NCI-H1105 treated with DMSO at 0.1 percent for 48 hours (cell line): ENCODE measurements at places on chromosomes 3 and 15.

GRCh38 chr15:59741274-59741906 lies 52.3 kb upstream of the BNIP2 start:
- DNase-seq = peak; percentile 98

DNA sequence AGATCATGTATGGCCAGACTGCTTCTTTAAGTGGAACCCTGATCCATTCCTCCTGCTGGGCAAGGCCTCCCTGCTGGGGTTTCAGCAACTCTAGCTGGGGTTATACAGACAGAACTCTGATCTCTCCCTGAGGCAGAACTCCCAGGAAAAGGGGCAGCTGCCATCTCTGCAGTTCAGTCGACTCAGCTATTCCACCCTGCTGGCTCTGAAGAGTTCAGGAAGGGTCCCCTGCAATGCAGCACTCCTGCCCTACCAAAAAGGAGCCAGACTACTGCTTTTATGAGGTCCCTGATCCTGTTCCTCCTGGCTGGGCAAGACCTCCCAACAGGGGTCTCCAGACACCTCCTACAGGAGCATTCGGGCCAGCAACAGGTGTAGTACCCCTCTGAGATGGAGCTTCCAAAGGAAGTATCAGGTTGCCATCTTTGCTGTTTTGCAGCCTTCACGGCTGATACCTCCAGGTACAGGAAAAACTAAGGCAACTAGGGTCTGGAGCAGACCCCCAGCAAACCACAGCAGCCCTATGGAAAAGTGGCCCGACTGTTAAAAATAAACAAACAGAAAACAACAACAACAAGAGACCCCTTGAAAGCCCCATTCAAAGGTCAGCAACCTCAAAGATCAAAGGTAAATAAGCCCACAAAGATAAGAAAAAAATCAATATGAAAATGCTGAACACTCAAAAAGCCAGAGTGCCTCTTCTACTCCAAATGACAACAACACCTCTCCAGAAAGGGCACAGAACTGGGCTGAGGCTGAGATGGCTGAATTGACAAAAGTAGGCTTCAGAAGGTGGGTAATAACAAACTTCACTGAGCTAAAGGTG lies 14.2 kb upstream of the CP start:
- DNase-seq = no peak

DNA sequence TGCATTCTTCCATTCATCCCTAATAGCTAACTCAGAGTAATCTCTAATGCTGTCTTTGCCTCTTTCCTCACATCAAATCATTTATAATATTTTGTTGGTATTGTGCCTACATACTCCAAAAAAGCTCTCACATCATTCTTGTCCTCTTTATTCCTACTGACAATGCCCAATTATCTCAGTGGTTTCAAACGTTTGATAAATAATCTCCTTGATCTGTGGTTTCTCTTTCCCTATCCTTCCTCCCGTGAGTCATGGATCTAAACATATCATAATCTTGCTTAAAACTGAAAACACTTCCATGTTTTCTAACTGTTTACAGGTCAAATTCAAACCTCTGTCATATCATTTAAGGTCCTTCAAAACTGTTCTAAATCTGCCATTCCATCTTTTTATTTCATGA lies 115.1 kb downstream of the CNTN6 start:
- no peak for DNase-seq

DNA sequence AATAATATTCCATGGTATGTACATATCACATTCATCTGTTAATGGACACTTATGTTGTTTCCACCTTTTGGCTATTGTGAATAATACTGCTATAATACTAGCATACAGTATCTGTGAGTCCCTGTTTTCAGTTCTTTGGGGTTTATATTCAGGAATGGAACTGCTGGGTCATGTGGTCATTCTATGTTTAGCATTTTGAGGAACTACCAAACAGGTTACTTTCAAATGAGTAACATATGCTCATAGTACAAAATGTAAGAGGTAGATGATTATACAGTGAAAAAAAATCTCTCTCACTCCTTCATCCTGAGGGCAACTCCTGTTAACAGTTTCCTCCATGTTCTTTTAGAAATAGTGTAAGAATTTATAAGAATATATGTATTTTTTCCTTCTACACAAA lies 162.2 kb downstream of the PLD1 start:
- DNase-seq = no peak

GRCh38 chr3:106699122-106699521 lies 678.1 kb upstream of the CCDC54 start:
- DNase-seq = peak; percentile 90

GRCh38 chr3:98978068-98978811 lies 76.7 kb upstream of the DCBLD2 start:
- DNase-seq = no peak

DNA sequence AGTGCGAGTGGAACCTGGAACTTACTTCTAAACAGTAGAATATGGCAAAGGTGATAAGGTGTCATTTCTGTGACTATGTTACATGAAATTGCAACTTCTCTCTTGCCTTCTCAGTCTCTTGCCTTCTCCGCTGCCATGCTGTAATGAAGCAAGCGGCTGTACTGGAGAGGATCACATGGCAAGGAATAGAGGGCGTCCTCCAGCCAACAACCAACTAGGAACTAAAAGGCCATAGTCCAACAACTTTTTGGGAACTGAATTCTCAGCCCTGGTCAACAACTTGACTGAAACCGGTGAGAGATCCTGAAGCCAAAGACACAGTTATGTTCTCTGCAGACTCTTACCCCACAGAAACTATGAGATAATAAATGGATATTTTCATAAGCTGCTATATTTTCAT lies 143.5 kb downstream of the P3H2 start:
- no peak for DNase-seq

DNA sequence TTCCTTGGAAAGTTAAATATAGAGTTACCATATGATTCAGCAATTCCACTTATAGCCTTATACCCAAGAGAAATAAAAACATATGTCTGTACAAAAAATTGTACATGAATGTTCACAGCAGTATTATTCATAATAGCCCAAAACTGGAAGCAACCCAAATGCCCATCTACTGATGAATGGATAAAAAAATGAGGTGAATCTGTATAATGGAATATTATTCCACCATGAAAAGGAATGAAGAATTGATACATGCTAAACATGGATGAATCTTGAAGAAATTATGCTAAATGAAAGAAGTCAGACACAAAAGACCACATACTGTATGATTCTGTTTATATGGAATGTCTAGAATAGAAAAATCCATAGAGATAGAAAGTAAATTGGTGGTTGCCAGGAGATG lies 61.4 kb downstream of the TTC23 start:
- DNase-seq = no peak

DNA sequence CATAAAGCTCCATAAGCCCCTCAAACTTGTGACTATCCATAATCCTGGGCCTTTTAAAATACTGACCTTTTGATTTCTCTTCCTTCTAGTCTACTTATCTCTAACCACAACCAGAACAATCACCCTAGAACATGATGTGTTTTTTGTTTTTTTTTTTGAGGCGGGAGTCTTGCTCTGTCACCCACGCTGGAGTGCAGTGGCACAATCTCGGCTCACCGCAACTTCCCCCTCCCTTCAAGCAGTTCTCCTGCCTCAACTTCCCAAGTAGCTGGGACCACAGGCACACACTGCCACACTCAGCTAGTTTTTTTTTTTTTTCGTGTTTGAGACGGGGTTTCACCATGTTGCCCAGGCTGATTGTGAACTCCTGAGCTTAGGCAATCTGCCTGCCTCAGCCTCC lies 25.1 kb downstream of the VPS39 start:
- no peak for DNase-seq

DNA sequence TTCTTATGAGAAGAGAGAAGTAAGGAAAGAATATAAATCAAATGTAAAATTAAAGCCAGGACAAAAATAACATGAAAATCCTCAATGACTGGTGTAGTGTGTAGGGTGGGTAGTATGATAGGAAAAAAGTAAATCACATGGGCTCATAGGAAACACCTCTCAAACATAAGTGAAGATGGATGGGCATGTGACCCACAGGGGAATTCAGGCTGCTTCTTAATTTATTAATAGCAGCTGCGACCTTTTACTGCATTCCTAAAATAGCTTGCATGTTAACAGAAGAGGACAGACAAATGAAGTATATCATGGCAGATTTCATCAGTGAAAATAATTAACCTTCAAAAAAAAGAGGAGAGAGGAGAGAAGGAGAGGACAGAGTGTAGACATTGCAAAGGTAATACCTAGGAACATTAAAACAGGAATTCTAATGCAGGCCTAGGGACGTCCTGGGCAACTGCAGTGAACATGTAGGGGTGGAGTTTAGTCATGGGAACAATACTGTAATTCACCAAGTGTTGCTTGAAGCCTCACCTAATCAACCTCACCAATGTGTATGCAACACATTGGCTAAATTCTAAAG lies 132.9 kb downstream of the KCNMB2 start:
- no peak for DNase-seq

DNA sequence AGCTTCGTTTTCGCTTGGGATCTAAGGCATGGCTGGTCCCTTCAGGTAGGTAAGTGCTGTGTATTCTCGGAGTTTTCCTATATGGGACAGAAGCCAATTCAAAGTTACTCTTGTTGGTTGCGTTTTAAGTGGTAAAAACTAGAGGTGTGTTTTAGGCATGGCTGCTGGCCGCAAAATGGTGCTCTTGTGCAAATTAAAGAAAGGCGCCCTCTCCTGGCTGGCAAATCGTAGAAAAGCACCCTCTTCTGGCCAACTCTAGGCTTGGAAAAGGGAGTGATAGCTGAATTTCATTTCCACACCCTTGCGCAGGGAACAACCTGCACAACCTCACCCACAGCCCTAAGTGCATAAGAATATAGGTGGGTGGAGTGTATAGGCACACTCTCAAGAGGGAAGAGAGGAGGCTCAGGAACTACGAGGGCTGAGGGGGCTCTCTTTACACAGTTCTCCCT lies 23.5 kb downstream of the DRD3 start:
- peak; percentile 11 for DNase-seq

DNA sequence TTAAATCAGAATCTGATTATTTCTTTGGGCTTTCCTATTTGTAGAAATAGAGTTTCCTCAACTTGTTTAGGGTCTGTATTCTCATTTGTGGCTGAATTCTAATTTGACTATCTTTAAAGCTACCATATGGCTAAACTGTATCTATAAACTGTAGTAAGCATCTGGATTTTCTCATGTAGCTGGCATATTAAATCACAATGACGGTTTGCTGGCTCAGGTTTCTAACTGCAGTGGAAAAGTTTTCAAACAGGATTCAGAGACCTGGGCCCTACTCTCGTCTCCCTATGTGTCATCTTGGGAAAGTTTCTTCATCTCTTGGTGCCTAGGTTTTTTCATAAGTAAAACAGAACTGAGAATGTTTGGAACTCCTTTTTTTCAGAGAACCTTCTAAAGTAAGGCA lies 68.3 kb downstream of the GALK2 start:
- no peak for DNase-seq

GRCh38 chr3:195999896-196000295 lies 82.0 kb downstream of the TFRC start:
- DNase-seq = no peak

GRCh38 chr15:80861731-80862170 lies 82.6 kb downstream of the CEMIP start:
- no peak for DNase-seq

DNA sequence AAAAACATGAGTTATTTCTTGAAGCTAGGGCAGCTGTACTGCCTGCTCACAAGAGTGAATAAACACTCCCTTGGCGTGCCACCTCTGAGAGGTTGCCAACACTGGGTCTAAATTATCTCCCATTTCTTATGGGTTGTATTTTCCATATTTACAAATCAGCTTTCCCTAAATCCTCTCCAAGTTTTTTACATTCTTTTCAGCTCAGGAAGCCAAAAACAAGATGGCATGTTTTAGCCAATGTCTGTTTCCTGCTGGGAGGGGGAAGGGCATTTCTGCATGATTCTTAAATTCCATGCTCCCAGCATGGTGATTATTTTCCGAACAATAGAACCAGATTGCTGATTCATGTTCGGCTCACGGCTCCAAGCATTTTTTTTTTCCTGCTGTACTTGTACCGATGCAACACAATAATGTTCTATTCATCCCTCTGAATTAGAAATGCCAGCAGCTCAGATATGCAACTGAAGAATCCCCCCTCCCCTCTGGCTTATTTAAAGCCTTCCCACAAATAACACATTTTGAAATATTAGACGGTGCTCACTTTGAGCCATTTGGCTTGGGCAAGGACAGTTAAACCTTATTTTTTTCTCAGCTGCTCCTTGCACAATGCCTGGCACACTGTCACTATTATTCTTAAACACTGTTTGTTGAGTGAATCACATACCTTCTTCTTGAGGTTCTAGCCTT lies 252.5 kb downstream of the THRB start:
- peak; percentile 59 for DNase-seq

GRCh38 chr3:133935843-133936769 lies 40.4 kb upstream of the RAB6B start:
- no peak for DNase-seq
